CD14-positive monocyte (primary cell): ENCODE measurements at places on chromosomes 1 and 21.

- DNase-seq = no peak
Observed at GRCh38 chr1:74681449-74681848, 7.9 kb upstream of the ERICH3 start.

- DNase-seq = no peak
Observed at GRCh38 chr1:54671985-54672608, 30.5 kb downstream of the MROH7 start.

DNA sequence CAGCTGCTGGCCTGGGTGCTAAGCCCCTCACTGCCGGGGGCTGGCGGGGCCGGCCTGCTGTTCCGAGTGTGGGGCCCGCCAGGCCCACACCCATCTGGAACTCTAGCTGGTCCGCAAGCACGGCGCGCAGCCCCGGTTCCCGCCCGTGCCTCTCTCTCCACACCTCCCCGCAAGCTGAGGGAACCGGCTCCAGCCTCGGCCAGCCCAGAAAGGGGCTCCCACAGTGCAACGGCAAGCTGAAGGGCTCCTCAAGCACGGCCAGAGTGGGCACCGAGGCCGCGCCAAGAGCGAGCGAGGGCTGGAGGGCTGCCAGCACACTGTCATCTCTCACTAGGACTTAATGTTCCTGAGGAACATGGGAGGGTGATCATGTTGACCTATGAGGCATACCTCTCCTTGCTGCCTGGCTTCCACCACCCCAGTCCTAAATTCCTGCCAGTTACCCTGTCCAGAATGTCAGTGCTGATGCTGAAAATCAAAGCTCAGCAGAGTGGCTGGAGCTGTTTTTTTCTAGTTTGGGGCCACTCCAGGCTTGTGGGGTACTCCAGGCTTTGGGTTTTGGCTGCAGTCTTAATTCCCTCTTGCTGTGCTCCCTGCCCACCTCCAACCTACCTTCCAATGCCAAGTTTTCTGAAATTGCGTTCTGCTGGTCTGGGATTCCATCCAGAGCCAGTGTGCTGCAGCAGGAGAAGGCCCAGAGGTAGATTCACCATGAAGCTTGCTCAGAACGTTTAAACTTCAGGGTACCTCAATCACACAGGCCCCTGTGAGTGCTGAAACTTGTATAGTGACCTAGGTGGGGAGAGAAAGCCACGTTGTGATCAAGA, 44.2 kb upstream of the LPGAT1 start:
- no peak for DNase-seq

- DNase-seq = no peak
Observed at GRCh38 chr1:113692824-113693431, 66.4 kb downstream of the PHTF1 start.

DNA sequence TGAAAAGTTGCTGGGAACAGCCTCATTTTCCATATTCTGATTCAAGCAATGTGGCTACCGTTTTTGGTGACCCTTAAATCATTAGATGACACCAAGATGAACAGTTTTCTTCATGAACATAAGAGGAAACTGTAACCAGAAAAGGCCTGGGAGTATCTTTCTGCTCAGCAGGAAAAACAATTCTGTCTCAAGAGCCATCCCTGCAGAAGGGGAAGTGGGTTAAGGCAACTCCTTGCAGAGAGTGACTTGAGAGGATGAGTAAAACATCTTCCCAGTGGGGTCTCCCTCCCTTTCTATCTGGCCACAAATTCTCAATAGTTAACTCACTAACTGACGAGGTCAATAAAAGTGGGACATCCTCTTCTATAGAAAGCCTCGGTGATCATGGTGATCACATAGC, 187.6 kb upstream of the NRIP1 start:
- DNase-seq = peak; percentile 43

GRCh38 chr1:150577557-150578271, 1.7 kb downstream of the MCL1 start:
- DNase-seq = no peak

- DNase-seq = no peak
Observed at GRCh38 chr1:2495546-2495945, 19.5 kb downstream of the PLCH2 start.

DNA sequence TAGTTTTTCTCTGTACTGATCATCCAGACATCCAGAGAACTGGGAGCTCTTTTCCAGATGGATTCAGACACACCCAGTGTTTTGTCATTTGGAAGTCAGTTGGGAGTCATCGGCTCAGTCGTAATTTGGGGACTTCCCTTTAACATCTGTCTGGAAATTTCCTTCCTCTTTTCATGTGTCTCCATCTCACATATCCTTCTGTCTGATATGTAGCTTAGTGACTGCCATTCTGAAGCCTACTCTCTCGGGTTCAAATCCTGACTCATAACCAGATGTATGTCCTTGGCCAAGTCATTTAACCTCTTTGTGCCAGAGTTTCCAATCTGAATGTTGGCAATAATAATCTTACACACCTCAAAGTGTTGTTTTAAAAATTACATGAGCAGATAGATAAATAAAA, 3.0 kb downstream of the MORC3 start:
- peak; percentile 94 for DNase-seq

DNA sequence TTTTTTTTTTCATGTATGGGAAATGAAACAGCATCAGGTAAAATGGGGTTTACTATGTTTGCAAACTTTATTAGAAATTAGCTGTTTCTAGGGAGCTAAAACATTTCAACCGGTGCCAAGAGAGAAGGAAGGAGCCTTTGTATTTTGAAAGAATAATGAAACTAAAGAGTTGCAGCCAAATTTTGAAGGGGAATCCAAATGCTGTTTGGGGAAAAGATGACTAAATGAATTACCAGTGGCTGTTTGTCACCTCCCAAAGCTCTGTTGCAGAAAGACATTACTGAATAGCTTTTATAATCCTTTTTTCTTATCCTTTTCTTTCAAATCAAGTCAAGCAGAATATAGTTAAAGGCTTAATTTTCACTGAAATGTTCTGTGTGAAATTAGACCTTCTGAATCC, 591.3 kb upstream of the ADGRL2 start:
- no peak for DNase-seq

DNA sequence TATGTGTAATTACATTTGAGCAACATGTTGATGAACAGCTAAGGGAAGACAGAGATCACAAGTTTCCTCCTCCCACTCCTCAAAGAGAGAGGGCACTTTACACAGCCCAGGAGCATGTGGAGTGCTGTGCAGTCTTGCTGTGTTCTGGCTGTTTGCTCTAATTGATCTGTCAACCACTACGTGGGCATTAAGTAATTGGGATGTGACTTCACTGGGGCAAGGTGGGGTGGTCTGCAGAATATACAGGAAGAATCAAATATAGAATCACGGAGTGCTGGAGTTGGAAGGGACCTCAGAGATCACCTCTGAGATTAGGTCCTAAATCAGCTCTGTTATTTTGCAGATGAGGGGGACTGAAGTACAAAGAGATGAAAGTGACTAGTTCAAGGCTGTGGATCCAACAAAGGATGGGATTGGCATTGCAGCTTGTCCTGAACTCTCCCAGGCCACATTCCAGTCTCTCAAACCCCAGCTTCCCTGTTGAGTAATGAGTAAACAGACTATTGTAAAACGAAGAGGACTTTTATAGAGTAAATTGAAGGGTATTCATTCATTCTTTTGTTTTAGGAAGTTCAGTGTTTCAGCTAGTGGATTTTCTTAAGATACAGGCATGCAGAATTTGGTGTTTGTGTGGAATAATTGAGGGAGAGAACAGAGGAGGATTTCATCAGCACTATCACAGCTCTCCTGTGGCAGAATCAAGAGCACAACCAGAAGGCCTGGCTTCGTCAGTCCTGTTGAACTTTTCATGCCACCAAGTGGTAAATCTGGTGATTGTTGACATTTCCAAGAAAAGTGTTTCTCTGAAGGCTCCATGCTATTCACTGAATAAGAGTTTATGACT, 22.4 kb downstream of the NOS1AP start:
- no peak for DNase-seq

- no peak for DNase-seq
Observed at GRCh38 chr1:86933562-86934377, 19.3 kb downstream of the HS2ST1 start.

DNA sequence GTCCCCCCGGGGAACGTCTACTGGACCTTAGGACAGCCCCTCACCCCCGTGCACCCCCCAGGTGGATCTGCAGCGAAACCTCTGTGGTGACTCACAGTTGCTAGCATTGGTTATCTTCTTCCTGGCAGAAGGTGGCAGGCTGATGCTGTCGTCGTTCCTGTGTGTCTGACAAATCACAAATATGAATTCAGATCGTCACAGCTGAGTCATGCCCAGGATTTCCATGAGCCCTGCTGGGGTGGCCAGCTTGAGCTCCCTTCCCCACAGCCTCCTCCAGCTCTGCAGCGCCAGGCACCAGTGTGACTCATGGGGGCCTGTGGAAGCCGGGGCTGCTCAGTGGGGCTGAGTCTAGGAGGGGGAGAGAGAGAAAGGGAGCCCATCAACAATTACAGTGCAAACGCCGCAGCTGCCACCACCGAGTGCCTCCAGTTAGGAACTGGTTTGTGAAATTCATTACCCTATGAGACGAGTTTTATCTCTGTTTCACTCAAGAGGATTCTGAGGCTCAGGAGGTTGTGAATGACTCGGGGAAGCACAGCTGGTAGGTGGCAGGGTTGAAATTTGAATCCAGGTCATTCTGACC, 197.9 kb downstream of the DYRK1A start:
- peak; percentile 99 for DNase-seq

DNA sequence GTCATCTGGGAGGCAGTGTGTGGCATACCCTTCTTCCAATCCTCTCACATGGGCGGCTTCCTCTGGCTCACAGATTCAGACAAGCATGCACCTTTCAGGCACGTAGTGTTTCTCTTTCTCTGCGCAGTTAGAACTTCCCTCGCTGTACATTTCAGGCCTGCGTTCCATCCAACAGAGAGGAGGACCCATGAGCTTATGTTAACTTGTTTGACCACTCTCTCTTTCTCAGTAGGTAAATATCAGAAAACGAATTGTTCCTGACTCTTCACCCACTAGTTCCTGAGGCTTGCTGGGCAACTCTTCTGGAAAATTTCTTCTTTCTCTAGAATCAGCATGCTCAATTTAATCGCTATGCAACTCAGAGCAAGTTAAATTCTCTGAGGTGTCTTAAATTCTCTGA, 85.5 kb downstream of the DDX20 start:
- no peak for DNase-seq

GRCh38 chr1:156643778-156644092, 1.8 kb downstream of the BCAN start:
- DNase-seq = no peak

DNA sequence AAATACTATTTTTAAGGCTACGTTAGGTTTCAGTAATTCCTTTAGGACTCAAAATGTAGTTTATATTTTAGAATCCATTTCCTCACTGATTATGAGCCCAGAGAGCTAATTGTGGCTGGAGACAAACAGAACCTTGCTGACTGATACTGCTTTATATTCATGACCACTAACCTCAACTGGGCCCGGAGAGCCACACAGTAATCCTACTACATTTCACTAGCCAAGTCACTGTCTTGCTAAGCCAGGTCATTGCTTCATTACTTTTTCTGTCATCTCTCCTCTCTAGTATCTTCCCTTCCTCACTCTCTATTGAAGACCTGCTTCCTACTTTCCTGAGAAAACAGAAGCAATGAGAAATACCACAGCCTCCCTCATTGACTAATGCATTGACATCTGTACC, 24.7 kb downstream of the IL23R start:
- no peak for DNase-seq

GRCh38 chr21:25562660-25563059, 44.6 kb downstream of the MRPL39 start:
- DNase-seq = no peak

GRCh38 chr1:108862017-108862610, 5.2 kb upstream of the AKNAD1 start:
- DNase-seq = no peak

DNA sequence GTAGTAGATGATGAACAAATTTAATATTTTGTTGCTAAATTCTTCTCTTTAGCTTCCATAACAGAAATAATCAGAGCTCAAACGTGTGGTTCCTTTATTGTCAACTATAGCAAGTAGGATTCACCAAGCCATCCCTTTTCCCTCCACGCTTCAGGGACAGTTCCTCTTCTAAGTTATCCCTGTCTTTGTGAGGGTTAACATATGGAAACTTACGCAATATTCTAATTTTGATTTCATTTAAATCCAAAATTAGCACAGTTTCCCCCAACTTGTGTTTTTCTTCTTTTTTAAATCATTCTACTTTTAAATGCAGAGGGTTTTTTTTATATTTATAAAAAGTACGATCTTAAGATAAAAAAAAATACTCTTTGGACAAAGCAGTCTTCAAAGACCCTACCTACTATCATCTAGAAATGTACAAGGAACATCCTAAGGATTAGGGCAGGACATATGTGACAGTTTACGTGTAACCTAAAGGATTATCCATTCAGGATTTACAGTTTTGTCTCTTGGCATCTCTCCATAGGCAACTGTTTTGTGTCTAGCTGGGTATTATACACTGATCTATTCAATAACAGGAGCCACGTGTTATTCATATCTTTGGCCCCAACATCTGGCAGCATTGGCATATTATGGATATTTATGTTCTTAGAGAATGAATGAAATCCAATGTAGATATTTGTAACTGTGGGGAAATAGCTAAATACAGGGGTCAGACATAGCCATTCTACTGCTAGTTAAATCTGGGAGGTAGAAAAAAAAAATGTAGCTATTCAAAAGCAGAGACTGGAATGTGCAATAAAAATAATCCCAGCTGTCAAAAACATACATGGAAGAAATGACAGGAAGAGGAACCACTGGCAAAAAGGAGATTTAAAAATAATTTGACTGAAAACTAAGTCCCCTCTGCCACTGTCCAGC, 272.9 kb downstream of the NEGR1 start:
- no peak for DNase-seq

DNA sequence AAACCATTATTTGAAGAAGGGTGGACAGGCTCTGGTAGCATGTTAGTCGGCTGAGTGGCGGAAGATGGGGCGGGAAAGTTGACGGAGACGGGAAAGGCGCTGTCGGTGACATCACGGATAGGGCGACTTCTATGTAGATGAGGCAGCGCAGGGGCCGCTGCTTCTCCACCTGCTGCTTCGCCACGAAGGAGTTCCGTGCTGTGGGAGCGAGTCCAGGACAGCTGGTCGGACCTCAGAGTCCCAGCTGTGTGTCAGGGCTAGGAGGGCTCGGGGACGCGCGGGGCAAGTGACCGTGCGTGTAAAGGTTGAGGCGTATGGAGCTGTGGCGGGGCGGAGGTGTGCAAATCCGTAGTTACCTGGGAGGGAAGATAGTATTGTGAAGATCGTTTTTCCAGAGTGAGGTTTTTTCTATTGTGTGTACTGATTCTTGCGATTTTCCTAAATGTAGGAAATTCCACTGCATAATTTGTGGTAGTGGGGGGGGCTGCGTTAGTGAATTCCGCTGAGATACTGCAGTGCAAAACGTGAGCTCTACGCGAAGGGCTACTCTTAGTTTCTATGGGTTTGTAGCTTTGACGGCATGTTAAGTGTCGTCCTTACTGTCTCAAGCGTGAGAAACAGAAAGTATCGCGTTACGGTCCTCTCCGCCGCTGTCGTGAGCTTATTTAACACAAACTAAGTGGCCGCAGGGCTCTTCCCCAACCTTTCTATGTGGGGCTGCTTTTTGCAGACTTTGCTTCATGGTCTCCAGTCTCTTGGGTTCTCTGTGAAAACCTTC, 111.2 kb upstream of the NBPF11 start:
- DNase-seq = peak; percentile 36
